ENCODE measurements at places on chromosomes 13 and 19. TPM values are rescaled to one million over a fixed set of nuclear protein-coding genes. Genes with fewer than 3 reads are reported as not detected.

Gene ZNF816
- total RNA-seq = 10.2 TPM

Gene PLEKHG2
- 11.8 TPM for total RNA-seq

Gene OVOL3
- total RNA-seq = not detected

Gene METTL21C
- not detected for total RNA-seq

Gene PTH2
- total RNA-seq = not detected

Gene NLRP5
- not detected for total RNA-seq

Gene RNASEH2B
- total RNA-seq = 55.0 TPM

Gene RNASEH2A
- 78.6 TPM for total RNA-seq

Gene ZNF844
- 9.0 TPM for total RNA-seq

Gene IPO5
- total RNA-seq = 314 TPM

Gene ZNF132
- total RNA-seq = 12.7 TPM

Gene COL5A3
- total RNA-seq = 4.0 TPM

Gene TEX26
- total RNA-seq = under 0.01 TPM

Gene PRSS57
- total RNA-seq = not detected

Gene SLC15A1
- total RNA-seq = not detected

Gene LGALS14
- total RNA-seq = not detected

Gene CPB2
- not detected for total RNA-seq

Gene ZNF66
- total RNA-seq = 1.4 TPM

Gene FBXO27
- total RNA-seq = 1.7 TPM

Gene PLIN5
- total RNA-seq = not detected

Gene NLRP8
- not detected for total RNA-seq

Gene ZNF112
- total RNA-seq = 7.1 TPM

Gene SLITRK6
- not detected for total RNA-seq

Gene RUBCNL
- total RNA-seq = 0.19 TPM

Gene FLT1
- total RNA-seq = 0.77 TPM

Gene ERFL
- total RNA-seq = not detected

Gene CYP2A6
- not detected for total RNA-seq

Gene ARGLU1
- total RNA-seq = 31.6 TPM

Gene PLPPR2
- total RNA-seq = 11.3 TPM

Gene PSG6
- 0.85 TPM for total RNA-seq

Gene COL4A1
- total RNA-seq = 1,363 TPM

Gene LRRC4B
- 0.38 TPM for total RNA-seq

Gene B3GNT3
- not detected for total RNA-seq

Gene IGFLR1
- total RNA-seq = 1.3 TPM

Gene EBI3
- total RNA-seq = 0.28 TPM

Gene ANGPTL4
- total RNA-seq = 132 TPM

Gene POGLUT2
- 25.5 TPM for total RNA-seq

Gene FBN3
- not detected for total RNA-seq

Gene SELENOV
- total RNA-seq = not detected
